Stimulated activated CD4-positive, alpha-beta T cell treated with anti-CD3 and anti-CD28 coated beads, Interleukin-1b, Interleukin-23, amount 100 ng/mL, for 1 hour (primary cell): ENCODE measurements at places on chromosomes 5 and 9.

- DNase-seq: no peak
These were observed 38.4 kb downstream of the SMC5 start for GRCh38 chr9:70297141-70297540.

GRCh38 chr9:74100042-74100441 is 397.1 kb upstream of the RORB start:
- DNase-seq: no peak

DNA sequence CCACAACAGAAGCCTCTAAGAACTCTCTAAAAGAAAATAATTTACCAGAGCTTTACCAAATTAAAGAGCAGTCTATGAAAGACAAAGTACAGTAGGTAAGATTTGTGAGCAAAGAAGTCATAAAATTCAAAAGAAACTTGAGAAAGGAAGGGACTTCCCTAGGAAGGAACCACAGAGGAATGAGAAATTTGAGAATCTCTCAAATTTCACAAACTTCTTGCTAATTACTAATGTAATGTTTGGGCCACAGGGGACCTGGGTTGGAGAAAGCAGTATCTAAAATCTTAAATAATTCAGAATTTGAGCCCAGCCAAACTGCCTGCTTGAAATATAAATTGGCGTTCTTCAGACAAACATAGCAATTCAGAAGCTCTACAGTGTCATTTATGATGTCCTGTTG is 225.0 kb upstream of the PRR16 start:
- no peak for DNase-seq

DNA sequence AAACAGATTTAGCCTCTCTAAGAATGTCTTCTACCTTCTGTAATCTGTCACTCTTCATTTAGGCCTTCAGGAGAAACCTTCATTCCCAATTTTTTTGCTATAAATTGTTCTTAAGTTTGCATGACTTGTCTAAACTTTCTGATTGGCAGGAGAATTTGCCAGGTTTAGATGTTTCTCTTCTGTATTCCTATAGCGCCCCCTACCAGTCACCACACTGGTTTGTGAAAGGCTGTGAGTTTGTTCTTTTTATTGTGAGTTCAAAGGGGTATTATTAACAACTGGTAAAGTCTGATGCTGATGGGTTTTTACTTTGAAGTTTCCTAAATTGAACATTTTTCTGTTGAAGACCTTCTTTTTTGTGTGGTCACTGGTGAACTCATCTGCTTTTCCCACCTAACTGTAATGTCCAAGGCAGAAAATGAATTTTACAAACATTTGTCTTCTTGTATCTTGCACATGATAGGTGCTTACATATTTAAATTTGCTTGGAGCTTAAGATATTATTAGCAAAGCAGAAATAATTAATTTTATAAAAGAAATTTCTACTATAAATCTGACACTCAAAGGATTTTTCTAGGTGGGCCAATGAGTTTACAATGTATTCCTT is 18.4 kb upstream of the F2RL2 start:
- peak; percentile 43 for DNase-seq

GRCh38 chr5:162372256-162372655 is 304.7 kb downstream of the GABRG2 start:
- DNase-seq: no peak

DNA sequence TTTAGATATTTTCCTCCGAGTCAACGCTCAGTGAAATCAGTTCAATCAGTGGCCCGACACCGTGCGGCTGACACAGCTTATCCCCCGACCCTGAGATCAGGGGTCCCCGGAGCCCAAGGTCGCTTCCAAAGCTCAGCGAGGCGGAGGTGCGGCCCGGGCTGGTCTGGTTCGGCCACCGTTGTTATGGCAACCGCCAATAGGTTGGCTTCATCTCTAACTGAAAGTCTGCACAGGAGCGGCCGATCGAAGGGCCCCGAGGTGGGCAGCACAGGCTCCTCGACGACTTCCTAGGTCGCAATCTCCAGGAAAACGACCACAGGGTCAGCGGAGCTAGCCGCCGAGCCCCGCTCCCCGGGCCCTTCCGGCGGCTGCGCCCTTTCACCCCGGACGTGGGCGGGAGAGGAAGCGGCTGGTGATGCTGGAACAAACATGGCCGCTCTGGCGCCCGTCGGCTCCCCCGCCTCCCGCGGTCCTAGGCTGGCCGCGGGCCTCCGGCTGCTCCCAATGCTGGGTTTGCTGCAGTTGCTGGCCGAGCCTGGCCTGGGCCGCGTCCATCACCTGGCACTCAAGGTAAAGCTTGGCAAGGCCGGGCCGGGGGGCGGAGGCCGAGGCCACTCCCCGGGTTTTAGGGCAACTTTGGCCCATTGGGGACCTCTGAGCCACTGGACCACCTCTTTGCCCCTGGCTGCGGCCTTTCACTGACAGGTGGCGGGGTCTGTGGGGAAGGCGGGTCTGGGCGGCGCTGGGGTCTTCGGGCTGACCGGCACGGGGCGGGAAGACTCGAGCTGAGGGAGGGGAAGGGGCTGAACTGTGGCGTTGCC is at the start of gene GPR107:
Gene GPR107 (plus strand): TSS at position 403 of the 821 bp plus-strand sequence. CDS start 27 bp downstream, at position 430.
- peak; percentile 61 for DNase-seq

- DNase-seq: no peak
These were observed 190.3 kb downstream of the SYK start for GRCh38 chr9:90991953-90992352.

DNA sequence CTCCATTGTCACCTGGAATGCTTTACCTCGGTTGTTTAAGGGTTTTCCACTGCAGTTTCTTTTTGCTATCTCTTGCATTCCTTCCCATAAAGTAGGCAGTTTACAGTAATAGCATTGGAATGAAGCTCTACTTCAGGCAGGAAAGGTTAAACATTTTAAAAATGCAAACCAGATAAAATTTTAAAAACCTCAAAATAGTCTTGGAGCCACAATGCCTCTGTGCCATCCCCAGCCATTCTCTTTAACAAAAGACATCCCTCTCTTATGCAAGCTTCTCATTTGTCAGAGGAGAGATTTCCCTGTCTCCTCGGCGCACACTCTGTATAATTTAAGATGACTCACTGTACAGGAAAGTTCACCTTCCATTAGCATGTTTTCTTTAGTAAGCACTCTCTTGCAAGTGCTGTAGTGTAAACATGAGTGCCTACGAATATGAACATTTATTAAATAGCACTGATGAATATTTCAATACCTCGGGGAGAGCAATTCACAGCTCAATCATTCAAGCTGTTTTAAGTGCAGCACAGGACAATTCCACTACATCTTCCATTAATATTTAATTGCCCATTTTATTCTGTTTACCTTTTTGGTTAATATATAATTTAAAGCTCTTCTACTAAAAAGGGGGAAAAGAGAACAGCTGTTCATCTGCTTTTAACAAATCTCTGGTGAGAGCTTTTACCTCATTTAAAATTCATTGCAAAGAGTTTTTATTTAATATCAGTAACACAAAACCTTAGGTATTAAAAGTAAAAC is 343.6 kb downstream of the SPATA31D1 start:
- DNase-seq: no peak

DNA sequence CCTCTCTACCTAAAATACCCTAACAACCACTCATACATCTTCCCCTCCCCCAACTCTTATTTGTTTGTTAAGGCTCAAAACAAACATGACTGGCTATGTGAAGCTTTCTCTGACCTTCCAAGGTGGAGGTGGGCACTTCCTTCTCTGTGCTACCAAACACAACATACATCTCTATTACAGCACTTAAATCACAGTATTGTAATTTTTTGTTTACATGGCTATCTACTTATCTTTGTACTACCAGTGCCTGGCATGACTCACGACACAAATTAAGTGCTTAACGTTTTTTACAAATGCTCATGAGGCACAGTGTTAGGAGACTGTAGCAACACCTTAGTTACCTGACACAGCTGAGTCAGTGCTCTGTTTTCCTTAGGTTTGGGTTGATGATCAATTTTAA is 18.6 kb downstream of the HOMER1 start:
- DNase-seq: no peak

DNA sequence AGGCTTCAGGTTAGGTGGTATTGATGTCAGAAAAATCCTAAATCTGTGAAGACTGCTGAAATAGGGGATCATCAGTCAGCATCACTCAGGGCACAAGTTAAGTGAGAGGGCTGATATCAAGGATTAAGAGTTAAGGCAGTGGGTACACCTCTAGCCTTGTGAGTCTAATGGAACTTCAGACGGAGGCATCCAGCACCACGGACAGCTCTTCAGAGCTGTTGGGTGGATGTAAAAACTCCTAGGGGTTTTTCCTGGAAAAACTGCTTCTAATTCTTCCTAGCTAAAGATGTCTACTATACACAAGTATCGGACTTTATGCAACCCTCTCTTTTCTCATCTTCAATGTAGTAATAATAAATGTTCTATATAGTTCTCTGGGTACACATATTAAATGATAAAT is 165.9 kb downstream of the SH3GL2 start:
- no peak for DNase-seq

GRCh38 chr5:81633471-81633870 is 117.4 kb downstream of the SSBP2 start:
- no peak for DNase-seq

DNA sequence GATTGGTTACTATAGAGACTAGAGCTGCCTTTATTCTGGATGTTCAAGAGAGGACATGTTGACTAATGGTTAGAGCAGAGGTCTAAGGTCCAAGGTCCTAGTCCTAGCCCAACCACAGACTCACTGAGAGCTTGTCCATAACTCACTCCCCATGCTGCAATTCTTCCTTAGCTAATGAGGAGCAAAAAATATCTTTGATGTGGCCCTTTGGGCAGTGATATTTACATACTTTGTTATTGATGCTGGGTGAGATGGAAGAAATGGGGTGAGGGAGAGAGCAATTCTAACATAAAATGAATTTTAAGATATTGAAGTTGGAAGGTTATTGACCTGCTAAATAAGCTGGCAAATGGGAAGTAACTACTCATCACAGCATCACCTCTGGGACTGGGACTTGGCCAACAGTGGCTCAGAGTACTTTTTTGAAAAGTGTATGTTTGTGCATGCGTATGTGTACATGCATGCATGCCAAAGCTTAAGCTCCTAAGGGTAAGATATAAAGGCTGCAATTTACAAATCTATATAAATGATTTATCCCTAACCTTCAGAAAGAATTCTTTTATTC is 58.0 kb upstream of the ANKRD55 start:
- no peak for DNase-seq

GRCh38 chr5:154794525-154795234 is 39.5 kb downstream of the LARP1 start:
- no peak for DNase-seq

DNA sequence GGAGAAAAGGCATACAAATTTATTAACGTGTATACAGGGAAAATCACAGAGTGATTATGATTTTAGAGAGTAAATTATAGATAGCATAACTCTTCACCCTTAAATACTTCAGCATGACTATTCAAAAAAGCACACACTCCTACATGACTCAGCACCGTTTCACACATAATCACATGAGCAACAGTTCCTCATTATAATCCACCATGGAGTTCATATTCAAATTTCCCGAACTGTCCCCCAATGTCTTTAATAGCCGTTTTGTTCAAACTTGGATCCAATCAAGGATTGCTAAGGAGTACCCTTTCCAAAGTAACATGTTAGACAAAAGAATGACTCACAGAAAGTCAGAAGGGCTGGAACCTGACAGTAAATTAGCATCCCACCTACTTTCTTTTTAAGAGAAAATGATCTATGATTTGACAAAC is 32.1 kb downstream of the RAPGEF1 start:
- DNase-seq: no peak

DNA sequence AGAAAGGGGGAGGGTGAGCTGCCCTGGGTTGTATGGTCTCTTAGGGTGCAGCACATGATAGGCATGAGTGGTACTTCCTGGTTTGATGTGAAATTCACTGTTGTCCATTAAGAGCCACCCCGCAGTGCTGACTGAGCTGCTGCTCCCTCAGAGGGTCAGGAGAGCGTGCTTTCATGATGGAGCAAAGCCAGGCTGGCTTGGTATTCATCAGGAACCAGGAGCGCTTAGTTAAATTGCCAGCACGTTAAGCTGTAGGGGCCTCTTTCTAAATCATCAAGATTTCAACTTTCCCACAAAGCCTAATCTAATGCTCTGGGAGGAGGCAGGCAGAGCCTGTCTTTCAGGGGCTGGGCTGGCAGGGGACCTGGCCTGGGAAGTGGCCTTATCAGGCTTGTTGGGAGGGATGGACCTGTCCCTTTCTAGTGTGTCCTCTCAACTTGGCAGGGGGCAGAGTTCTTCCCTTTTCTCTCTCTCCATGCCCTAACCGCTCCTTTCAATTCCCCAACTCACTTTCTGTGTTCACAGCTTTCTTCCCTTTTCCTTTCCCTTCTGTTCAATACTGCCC is 7.9 kb downstream of the CYSTM1 start:
- no peak for DNase-seq

DNA sequence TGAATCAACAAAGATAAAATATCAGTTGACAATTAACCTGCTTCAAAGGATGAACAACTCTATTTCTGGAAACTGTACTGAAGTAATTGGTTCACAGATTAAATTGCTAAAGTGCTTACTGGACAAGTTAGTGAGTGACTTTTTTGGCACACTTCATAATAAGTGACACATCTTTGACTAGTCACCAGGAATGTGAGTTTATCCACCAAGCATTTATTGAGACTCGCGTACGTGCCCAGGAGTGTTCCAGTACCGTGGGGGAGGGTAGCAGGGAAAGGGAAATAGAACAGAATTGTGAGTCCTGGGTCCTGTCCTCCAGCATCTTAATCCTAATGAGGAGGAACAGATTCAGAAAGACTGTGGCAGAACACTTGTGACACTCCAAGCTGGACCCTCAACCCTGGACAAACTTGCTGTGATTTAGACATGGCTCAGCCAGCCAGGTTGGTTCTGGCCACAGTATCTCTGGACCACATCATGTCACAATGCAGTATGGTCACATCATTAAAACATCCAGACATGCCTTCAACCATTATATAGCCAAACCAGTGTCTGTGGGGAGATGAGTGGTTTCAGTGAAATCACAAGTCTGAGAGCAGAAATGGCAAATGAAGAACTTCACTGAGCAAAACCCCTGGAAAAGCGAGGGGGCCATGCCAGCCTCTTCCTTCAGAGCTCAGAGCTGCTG is 623.1 kb downstream of the BNC2 start:
- DNase-seq: no peak

DNA sequence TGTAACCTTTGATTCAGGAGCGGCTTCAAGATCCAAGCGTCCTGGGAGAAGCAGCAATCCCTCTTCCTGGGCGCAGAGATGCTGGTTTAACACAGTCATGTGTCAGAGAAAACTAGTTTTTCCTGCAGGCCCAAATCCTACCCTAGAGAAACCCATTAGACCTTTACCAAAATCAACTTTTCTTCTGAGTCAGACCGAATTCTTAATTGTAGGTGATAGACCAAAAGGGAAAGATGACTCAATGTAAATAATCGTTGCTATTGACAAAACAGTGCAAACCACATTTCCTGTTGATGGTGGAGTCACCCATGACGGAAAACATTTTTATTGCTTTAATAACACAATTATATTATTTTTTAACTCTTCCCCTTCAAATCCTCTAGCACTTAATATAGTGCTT is 40.1 kb downstream of the SLC1A1 start:
- no peak for DNase-seq
